Stimulated activated CD8-positive, alpha-beta memory T cell treated with anti-CD3 and anti-CD28 coated beads, Interleukin-7, amount 100 ng/mL, for 24 hours (primary cell): ENCODE measurements at places on chromosomes 6 and 20.

GRCh38 chr6:149846321-149846720 is 17.8 kb downstream of the LRP11 start:
- no peak for DNase-seq

GRCh38 chr6:50062051-50062450 is 12.3 kb upstream of the DEFB112 start:
- no peak for DNase-seq

GRCh38 chr20:37276494-37277252 is 12.8 kb upstream of the MANBAL start:
- DNase-seq = no peak

GRCh38 chr20:53907968-53908751 is 162.2 kb downstream of the BCAS1 start:
- DNase-seq = no peak

DNA sequence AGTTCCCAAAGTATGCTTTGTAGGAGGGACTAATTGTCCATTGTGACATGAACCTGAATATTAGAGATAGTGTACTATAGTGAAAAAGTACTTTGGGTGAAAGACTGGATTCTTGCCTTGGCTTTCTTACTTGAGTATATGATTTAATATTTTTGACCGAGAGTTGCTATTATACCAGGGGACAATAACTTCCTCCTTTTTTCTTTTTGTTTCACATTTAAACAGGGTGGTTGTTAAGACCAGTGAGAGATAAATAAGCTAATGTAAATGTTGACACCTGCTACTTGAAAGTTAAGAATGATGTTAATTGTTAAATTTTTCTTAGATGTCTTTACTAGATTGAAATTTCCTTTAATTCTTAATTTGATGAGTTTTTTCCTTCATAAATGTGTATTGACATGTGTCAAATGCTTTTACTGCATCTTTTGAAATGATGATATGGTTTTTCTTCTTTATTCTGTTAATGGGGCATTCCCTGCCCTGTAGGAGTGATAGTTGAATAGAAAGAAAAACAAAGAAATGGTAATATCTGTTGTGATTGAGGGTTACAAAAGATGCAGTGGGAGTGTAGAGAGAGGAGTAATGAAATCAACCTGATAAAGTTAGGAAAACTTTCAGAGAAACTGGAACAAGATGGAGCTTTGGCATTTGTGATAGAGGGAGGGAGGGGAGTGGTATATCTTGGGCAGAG is 48.4 kb downstream of the ZFAND3 start:
- DNase-seq = no peak

GRCh38 chr6:23532227-23532626 is 593.8 kb upstream of the NRSN1 start:
- no peak for DNase-seq

GRCh38 chr20:33067806-33068205 is 11.6 kb upstream of the BPIFB4 start:
- no peak for DNase-seq

GRCh38 chr6:21429291-21429690 is 164.3 kb upstream of the SOX4 start:
- no peak for DNase-seq

- no peak for DNase-seq
Observed at GRCh38 chr20:3786126-3786484, 435 bp downstream of the CENPB start.
